ENCODE measurements at places on chromosomes 4 and X.

DNA sequence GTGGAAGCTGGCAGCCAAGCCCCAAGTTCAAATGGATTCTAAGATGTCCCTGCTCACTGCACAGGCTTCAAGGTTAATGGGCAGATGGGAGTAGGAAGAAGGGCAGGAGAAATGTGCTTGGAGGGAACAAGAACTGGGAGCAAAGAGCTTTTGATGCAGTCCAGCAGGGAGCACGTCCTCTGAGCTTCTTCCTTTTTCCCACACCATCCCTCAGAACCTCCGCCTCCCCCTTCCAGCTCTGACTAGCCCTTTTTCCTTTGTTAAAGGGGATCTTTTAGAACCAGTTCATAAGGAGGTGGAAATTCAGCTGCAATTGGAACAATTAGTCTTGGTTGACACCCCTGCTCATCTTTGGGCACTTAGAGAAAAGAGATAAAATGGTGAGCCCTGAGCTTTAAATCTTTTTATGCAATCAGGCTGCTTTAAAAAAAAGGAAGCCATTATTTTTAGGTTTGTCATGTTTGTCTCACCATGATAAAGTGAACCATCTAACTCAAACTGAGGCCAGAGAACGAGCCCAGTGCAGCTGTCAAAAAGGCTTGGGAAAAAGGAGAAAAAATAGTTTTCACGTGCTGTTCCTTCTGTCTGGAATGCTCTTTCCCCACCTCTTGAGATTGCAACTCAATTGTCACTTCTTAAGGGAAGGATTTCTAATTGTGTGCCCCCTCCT lies 135.8 kb upstream of the IL1RAPL2 start:
- DNase-seq, result no peak

GRCh38 chr4:142353149-142353738 lies 492.9 kb downstream of the INPP4B start:
- DNase-seq, result no peak

DNA sequence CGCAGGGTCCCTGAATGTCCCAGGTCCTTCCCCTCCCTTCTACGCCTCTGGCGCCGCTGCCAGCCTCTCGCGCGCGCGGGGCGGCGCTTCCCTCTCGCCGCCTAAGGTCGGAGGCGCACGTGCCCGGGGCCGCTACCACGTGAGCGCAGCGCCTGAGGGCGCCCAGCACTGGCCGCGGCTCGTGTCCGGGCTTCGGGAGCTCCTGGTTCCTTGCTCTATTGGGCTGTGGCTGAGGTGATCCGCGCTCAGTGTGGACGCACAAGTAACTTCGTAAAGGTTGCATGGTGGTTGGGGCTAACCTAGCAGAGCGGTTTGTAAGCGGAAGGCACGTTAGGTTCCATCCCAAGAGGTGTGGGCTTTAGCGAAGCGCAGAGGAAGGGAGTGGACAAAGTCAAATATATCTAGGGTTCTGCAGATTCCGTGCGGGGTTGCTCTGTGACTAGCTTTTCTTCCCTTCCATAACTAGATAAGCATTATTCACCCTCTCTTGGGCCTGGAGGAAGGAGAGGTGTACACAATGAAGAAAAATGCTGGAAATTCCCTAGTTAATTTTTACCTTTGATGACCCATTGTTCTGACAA lies 1.8 kb downstream of the TLL1 start:
- no peak for DNase-seq

- no peak for DNase-seq
Measured at GRCh38 chr4:85039526-85039925, 73.0 kb upstream of the WDFY3 start.

- no peak for DNase-seq
Measured at GRCh38 chr4:109083911-109084310, 218.5 kb downstream of the COL25A1 start.

GRCh38 chrX:7225338-7225737 lies 77.4 kb upstream of the PUDP start:
- no peak for DNase-seq

DNA sequence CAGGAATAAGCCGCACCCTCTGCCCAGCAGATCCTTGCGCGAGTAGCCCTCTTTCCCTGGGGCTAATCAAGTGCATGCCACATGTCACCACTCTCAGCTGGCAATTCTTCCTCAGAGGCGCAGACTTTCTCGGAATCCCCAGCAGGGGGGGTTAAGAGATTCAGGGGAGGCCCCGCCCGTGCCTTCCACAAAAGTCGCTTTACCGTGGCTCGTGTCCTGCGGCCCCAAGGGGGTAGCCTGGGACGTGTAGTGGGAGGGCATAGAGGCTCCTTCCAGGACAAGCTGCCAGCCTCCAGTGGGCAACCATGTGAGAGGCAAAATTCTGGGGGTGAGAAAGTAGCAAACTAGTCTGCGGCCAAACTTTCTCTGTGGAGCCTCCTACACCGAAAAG lies 652 bp downstream of the SRPX start:
- DNase-seq, result no peak

GRCh38 chrX:155026727-155027508 lies at the start of gene FUNDC2:
TSS of gene FUNDC2 (plus strand) at chrX:155026844. CDS start at chrX:155026939, 95 bp downstream.
- DNase-seq, result peak; percentile 83

GRCh38 chrX:19990151-19990555 lies 708 bp downstream of the BCLAF3 start:
- no peak for DNase-seq

GRCh38 chr4:47933840-47934239 lies 19.5 kb upstream of the NFXL1 start:
- DNase-seq, result no peak

DNA sequence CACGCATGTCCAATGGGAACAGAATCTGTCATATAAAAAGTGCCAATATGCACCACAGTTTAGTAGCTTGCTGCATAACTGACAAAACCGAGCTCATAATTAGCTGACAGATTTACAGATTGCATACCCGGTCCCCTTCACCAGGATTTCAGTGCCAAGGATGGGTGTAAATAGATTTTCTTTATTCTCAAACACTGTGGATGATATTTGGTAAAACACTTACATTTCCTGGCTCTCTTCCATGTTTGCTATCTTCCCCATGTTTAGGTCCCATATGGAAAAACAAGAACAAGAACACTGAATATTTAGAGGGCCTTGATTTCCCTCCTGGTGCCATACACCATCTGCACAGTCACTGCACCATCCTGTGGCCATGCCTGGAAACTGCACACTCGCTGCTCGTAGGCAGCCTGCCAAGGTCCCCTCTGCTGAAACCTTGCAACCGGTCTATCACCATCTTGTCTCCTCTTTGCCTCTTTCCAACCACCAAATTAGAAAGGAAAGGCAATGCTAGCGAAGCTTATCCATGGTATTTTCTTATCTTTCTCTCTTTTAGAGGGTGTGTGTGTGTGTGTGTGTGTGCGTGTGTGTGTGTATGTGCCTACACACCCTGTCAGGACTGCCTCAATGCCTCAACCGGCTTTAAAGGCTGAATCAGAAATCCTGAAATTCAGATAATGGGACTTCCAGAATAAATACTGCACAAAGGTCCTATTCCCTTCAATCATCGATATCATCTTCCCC lies 124.2 kb upstream of the MBNL3 start:
- no peak for DNase-seq

- no peak for DNase-seq
Measured at GRCh38 chr4:184097241-184097605, 120.5 kb downstream of the ENPP6 start.

DNA sequence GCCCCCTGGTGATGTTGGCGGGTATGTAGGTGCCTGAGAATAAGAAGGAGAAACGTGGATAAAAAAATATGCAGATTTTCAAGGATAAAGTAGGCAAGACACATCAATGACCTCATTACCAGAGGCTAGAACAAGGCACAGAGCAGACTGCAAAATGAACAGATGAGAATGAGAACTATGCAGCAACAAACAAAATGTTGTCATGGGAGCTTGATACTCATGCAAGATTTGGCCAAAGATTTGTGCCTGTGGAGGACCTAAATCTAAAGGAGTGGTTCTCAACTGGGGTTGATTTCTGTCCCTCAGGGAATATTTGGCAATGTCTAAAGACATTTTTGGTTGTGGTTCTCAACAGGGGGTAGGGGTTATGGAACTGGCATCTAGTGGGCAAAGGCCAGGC lies 177.3 kb downstream of the FRMPD4 start:
- no peak for DNase-seq

- no peak for DNase-seq
Measured at GRCh38 chr4:88381123-88381522, 2.5 kb downstream of the HERC6 start.

DNA sequence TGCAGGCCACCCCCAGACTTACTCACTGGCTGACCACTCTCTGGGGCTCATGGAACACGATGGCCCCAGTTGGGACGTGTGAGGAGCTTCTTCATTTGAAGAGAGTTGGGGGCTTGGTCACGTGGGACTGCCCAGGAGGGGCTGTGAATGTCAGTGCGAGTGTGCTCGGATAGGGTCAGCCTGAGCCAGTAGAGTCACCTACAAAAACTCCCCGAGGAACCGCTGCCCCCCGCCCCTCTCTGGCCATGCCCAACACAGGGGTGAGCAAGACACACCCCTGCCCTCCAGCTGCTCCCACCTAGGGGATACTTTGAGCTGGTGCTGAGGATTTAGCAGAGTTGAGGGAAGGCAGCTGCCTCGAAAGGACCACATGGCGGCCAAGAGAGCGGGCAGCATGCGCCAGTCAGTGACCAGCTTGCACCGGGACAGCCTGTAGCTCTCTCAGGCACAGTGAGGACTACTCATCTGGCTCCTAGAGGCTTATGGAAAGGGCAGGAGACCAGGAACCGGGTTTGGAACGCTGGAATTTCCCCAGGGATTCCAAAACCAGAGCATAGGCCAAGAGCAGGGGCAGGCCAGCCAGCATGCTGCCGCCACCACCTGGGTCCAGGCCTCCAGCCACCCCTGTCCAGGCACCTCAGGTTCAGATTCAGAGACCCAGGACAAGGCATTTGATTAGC lies 8.4 kb downstream of the PNMA6E start:
- no peak for DNase-seq

GRCh38 chrX:17740137-17741122 lies 3.1 kb downstream of the SCML1 start:
- DNase-seq, result no peak
